ENCODE measurements at places on chromosomes 7 and 10.

- no peak for DNase-seq
Observed at GRCh38 chr10:23441251-23441650, 2.4 kb downstream of the OTUD1 start.

- DNase-seq, result no peak
Observed at GRCh38 chr10:71159892-71160291, 52.5 kb upstream of the UNC5B start.

- DNase-seq, result no peak
Observed at GRCh38 chr7:19537942-19538401, 170.9 kb downstream of the POLR1F start.

DNA sequence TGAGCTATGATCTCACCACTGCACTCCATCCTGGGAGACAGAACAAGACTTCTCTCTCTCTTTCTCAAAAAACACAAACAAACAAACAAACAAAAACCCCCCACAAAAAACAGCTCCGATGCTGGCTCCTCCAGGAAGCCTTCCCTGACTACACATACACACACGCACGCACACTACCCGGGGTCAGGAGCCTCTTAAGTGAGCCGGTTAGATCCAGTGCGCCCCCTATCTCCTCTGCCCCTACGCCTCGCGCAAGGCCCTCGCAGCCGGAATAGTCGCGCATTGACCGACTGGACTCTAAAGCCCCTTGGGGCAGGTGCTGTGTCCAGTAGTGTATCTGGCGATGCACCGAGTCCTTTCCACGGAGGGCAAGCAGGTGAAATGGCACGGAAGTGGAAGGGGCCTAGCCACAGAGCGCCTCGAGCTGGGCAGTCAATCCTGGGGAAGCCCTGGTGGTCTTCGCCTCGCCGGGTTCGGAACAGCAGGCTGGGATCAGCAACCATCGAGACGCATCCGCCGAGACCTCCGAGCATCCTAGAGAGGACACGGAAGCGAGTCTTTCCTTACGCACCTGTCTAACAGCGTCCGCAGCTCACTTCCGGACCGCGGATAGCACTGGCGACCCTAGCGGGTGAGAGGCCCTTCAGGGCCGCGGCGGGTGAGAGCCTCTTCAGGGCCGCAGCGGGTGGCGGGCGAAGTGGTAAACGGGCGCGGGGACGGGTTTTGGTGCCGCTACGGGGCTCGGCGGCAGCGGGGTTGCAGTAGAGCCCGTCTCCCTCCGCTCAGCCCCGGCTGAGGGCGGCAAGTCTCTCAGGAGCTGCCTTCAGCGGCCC is at the start of gene ZSCAN25:
Gene ZSCAN25 (plus strand): TSS at position 588 of the 833 bp plus-strand sequence. CDS start 2,661 bp downstream, outside the sequence.
- DNase-seq, result peak; percentile 88

- DNase-seq, result no peak
Observed at GRCh38 chr7:49244543-49244942, 320.2 kb downstream of the CDC14C start.
